A673 (cell line): ENCODE measurements at places on chromosomes 6 and 20. TPM values are rescaled to one million over a fixed set of nuclear protein-coding genes. Genes with fewer than 3 reads are reported as not detected.

CDH4 gene
- total RNA-seq, result 6.1 and 8.3 TPM in 2 replicates

MAP3K5 gene
- 4.9 and 5.4 TPM in 2 replicates for total RNA-seq

LY6G6D gene
- total RNA-seq, result not detected in 2 replicates

STMN3 gene
- total RNA-seq, result 115 and 128 TPM in 2 replicates

GNAS-AS1 gene
- total RNA-seq, result 6.7 and 7.1 TPM in 2 replicates

OGFRL1 gene
- 8.0 and 9.3 TPM in 2 replicates for total RNA-seq

CRYBG1 gene
- total RNA-seq, result 2.9 and 3.9 TPM in 2 replicates

DNA sequence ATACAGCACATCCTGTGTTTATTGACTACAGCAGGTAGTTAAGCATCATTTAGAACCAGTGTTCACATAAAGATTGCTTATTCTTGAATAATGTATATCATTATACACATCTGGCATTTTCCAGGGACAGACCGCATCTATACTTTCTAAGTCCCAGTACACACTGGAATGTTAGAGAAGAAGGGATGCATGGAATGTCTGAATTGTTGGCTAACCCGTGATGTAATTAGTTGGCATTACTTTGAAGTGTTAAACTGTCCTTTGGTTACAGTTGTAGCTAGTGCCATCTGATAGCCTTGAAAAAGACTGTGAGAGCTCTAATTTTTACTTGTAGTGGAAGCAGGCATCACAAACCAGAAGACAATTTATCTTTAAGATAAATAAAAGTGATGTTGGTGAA is 29.8 kb upstream of the MCHR2 start:
- no peak for DNase-seq

GRCh38 chr6:157240059-157240959 is 83.0 kb downstream of the TMEM242 start:
- peak; percentile 65 for DNase-seq

DNA sequence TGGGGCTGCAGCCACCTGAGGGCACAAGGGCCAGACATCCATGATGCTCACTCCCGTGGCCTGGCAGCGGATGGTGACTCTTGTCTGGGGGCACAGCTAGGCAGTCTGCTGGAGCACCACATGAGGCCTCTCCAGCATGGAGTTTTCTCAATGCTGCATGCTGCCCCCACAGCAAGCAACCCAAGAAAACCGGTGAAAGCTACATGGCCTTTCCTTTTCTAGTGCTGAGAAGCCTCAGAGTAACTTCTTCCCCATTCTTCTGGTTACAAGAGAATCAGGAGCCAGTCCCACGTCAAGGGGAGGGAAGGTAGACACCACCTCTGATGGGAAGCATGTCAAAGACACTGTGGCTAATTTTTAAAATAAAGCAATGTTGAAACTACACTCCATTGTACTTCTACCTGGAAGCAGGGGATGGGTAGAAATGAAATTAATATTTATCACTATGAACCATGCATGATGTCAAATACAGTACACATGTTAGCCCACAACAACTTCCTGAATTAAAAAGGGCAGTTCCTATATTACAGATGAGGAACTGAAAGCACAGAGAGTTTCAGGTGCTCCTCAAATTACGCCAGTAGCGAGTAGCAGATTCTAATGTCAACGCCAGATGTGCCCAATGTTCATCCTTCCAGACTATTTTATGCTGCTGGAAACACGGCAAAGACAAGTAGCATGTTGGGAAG is 101.5 kb downstream of the LAMP5 start:
- no peak for DNase-seq

DNA sequence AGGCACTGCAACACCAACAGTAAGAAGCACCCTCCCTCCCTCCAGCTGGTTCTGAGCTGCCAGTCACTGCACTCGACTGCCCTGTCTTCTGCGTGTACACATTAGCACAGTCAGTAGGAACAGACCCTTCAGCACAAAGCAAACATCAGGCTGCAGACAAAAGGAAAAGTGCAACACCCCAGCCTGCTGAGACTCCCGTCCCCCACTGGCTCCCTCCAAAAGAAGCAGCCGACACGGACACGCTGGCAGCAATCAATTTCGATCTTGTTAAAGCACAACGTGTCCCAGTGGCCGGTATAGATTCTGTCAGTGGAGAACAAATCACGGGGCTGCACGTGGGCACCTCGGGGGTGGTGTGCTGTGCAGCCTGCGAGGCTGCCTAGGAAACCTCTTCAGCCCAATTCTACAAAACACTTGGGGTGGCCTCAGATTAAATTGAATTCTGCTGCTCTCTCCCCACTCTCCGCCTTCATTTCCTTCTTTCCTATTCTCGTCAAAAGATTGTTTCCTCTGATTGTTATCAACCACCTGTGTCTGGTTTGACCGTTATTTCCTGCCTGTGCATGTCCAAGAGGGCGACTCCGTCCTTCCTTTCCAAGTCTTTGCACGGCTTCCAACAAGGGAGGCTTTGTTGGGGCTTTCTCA is 38.7 kb downstream of the TRAF3IP2 start:
- DNase-seq, result peak; percentile 59

GRCh38 chr6:150705392-150705791 is 105.7 kb downstream of the PLEKHG1 start:
- no peak for DNase-seq

GRCh38 chr6:52331793-52332457 is 30.0 kb upstream of the PAQR8 start:
- DNase-seq, result no peak

- DNase-seq, result no peak
These were observed 54.7 kb upstream of the FAM83D start for GRCh38 chr20:38871560-38871953.

DNA sequence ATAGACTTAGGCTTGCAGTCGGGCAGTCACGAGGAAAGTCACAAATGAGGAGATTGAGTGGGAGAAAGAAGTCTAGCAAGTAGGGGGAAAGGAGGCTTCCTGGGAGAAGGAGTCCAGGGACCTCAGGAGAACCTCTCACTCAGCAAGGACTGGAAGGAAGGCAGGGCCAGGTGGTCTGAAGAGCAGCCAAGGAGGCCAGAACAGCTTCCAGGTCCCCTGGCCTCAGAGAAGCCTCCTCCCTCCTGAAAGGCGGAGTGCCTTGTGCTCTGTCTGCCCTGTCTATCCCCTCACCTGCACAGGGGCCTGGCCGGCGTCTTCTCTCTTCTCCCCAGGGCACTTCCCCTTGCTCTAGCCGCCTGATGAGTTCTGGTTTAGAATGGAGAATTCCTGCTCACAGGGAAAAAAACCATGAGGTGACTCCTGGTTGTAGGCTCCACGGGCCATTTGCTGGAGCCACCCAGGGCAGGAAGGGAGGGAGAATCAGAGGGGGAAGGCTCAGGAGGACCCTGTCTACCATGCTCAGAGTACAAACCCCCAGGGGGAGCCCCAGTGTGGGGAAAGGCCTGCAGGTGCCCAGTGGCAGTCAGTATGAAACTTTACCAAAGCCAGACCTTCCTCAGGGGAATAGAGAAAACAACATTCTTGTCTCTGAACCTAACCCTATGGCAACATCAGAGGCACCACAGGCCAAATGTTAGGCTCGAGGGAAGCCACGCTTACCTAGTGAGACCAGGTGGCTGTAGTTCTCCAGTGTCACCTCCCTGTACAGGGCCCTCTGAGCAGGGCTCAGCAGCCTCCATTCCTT is 11.2 kb downstream of the ZNF337 start:
- DNase-seq, result no peak

DNA sequence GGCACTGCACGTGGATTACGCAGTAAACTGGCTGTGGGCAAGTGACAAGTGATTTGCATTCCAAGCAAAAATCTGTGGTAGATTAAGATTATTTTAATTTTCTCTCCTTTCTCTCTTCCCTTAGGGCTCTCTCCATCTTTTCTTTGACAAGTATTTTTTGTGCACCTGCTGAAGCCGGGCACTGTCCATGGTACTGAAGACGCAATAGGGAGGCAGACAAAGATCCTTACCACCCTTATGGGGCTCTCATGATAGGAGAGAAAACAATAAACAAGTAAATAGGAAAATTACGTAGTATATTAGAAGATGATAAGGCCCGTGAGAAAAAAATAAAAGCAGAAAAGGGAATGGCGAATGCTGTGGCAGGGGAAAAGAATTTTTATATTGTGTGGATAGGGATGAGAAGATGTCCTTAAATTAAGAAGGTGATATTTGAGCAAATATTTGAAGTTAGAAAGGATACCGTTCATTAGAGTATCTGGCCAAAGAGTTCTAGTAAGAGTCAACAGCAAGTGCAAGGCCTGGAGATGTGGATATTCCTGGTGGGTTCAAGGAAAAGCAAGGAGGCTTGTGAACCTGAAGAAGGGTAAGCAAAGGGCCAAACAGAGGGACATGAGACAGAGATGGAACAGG is 146.0 kb downstream of the LAMP5 start:
- DNase-seq, result peak; percentile 26

GRCh38 chr6:15338476-15338875 is 92.6 kb downstream of the JARID2 start:
- DNase-seq, result no peak

GRCh38 chr20:25987073-25987927 is 290.6 kb upstream of the ZNF337 start:
- DNase-seq, result peak; percentile 54

- peak; percentile 81 for DNase-seq
These were observed 40.1 kb downstream of the ILRUN start for GRCh38 chr6:34656378-34657036.

GRCh38 chr6:137861550-137862337 is 5.3 kb upstream of the TNFAIP3 start:
- no peak for DNase-seq

GRCh38 chr6:33915134-33915533 is 111.3 kb upstream of the MLN start:
- peak; percentile 68 for DNase-seq

DNA sequence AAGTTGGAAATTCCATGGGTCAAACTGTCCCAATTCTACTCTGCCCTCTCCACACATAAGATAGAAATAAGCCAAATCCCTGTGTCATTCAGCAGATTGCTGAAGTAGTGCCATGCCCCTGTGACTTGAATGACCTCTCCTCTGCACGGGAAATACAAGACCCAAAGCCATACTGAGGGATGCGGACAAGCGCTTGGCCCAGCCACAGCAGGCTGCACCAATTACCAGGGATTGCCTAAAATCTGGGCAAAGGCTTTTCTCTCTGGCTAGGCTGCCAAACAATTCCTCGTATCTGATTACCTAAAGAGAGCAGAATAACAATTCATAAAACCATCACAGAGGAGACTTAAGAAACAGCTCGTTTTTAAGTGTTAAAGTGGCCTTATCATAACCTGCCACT is 421.8 kb upstream of the JARID2 start:
- DNase-seq, result no peak

GRCh38 chr6:45132658-45133294 is 195.4 kb upstream of the RUNX2 start:
- no peak for DNase-seq

GRCh38 chr6:19669206-19669605 is 168.0 kb upstream of the ID4 start:
- no peak for DNase-seq

- DNase-seq, result no peak
These were observed 156.2 kb downstream of the THBS2 start for GRCh38 chr6:169097381-169097959.

DNA sequence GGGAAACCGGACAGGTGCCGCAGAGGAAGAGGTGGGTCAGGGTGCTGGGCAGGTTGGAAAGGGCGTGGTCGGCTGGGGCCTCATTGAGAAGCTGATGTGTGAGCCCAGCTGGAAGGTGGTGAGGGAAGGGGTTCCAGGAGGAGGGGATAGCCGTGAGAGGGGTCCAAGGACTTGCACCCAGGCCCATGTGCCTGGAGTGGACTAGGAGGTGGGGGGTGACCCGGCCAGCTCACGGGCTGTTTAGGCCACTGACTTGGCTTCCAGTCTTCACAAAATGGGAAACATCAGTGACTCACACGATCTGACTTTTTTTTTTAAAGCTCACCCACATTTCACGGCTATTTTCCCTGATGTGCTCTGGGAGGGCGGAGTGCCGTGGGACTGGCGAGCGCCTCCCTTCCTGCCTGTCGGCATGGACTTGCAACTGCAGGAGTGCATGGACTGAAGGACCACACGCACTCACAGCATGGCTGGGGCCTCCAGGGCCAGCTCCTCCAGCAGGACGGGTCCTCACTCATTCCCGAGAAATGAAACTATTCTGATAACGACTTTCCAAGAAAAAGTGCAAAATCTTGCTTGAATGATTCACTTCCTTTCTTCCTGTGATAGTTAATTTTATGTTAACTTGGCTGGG is 13.5 kb upstream of the PDE10A start:
- no peak for DNase-seq
